ENCODE measurements at places on chromosomes 7 and 10.

- DNase-seq = no peak
Observed at GRCh38 chr7:42247301-42247700, 10.3 kb upstream of the GLI3 start.

GRCh38 chr10:114520453-114520852 is 116.2 kb upstream of the AFAP1L2 start:
- DNase-seq = no peak

- no peak for DNase-seq
Observed at GRCh38 chr10:73506491-73506890, 10.7 kb upstream of the PPP3CB start.

DNA sequence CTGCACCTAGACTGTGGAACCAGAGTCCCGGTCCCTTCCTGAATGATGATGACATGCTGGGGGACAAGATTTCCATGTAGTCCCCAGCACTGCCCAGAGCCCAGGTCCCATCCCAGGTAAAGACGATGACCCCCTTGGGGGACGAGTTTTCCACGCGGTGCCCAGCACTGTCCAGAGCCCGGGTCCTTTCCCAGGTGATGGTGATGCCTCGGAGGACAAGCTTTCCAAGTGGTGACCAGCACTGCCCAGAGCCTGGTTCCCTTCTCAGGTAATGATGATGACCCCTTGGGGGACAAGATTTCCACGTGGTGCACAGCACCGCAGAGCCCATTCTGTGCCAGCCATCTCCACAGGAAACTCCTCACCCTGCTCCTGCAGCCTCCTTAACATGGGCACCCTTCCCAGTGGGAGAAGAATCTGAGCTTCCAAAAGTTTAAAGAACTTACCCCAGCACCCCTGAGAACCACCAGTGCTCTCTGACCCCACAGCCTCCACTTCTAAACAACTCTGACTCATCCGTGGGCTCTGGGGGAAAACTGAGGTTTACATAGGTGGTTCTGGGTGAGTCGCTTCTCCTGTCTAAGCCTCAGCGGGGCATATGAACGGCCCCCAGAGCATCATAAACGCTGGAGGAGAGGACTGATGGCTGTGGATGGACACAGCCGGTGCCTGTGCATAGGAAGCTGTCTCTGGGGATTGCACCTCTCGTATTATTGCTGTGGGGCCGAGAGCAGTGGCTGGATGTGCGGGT is 233.2 kb downstream of the TCERG1L start:
- no peak for DNase-seq

GRCh38 chr7:13024121-13024674 is 336.8 kb downstream of the ARL4A start:
- no peak for DNase-seq

- no peak for DNase-seq
Observed at GRCh38 chr7:105444342-105444987, 55.7 kb upstream of the SRPK2 start.

DNA sequence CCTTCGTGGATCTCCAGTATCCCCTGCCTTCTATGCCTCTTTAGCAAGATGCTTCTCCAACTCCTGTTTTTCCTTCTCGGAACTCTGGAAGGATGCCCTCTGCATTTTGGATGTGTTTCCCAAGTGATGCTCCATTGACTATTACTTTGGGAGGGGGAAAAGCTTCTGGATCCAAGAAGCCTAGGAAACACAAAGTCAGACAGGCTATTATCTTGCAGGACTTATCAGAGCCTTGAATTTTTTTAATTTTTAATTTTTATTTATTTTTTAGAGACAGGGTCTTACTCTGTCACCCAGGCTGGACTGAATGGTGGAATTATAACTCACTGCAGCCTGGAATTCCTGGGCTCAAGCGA is 21.1 kb downstream of the TMEM270 start:
- DNase-seq = no peak

GRCh38 chr10:129421399-129422010 is 45.5 kb upstream of the MGMT start:
- DNase-seq = no peak

DNA sequence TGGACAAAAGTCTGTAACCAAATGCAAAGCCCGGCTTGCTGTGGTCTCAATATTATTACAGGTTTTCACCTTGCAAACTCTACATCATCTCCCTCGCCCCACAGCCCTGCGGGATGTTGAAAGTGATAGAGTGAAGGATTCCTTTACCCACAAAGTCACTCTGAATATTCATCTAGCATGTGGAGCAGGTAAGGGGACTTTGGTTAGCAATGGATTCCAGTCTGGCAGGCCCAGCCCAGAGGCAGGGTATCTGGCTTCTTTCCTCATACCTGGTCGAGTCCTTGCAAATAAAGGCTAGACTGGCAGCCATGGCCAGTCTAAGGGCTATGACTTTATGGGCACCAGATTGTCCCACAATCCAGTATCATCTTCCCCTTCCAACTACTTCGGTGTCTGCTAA is 3.2 kb downstream of the TAS2R40 start:
- DNase-seq = no peak

DNA sequence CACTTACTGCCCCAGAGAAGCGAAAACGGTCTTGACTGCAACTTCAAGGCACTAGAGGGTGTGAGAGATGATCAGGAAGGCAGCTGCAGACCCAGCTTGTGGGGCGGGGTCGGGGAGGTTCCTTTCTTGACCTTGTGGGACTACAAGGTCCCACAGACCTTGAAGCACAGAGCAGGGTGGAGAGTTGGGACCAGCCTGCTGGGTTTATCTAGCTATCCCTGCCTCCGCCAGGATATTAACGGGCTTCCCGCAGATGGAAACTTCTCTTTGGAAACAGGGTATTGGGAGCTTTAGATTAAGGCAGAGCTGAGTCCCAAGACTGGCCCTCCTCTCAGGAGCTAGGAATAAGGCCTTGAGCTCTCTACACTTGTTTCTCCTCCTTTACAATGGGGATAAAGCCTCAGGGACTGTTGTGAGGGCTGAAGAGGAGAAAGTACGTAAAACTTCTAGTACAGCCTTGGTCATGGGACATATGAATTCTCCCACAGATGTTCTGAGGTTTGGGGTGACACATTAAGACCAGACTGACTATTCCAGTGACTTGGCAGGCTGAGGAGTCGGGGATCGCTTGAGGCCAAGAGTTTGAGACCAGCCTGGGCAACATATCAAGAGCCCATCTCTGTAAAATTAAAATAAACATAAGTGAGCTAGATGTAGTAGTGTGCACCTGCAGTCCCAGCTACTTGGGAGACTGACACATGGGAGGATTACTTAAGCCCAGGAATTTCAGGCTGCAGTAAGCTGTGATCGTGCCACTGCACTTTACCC is 153.2 kb downstream of the CDH23 start:
- no peak for DNase-seq

DNA sequence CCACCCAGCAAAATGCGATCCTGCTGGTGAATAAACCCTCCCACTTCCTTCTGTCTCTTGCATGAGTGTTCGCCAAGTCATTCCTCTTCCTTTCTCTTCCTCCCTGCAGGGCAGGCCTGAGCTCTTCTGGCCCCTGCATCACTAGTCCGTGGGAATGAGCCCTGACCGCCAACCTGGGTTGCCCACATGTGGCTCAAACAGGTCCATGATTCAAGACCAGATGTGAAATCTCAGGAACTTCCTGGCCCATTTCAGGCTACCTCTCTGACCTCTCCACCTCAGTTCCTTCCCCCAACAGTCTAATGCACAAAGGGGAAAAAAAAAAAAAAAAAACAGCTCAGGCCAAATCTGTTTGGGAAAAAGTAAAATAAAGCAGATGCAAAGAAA is 5.4 kb upstream of the YWHAG start:
- DNase-seq = no peak

DNA sequence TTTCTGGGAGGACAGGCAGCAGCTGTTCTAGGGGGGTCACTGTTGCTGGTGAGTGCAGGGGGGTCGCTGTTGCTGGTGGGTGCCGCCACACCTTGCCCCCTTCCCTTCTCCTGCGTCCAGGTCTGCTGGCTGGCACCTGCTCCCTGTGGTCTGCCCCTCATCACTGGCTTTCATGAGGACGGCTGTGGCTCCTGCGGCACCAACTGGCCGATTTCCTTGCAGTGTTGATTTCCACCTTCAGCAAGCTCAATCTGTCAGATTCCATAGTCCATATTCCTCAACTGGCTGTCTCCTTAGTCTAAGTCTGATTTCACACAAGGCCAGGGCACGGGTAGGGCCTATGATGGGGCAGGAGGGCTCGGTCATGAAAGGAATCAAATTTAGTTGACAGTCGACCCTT is 23.4 kb upstream of the GRB10 start:
- no peak for DNase-seq

DNA sequence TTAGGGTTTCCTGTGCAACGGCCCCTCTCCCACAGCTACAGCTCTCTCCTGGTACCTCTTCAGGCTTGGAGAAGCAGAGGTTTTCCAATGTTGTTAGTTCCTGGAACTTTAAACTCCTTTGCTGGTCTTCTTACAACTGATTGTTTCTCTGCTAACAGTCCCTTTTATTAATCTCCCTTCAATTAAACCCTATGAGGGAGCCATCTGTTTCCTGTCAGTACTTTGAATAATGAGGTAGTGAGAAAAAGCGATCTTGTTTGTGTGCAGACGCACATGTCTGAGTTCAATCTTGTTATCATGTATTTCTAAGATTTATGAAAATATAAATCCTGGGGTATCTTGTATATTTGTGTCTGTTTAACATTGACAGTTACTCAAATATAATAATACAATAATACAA is 102.4 kb downstream of the MDFIC start:
- no peak for DNase-seq

DNA sequence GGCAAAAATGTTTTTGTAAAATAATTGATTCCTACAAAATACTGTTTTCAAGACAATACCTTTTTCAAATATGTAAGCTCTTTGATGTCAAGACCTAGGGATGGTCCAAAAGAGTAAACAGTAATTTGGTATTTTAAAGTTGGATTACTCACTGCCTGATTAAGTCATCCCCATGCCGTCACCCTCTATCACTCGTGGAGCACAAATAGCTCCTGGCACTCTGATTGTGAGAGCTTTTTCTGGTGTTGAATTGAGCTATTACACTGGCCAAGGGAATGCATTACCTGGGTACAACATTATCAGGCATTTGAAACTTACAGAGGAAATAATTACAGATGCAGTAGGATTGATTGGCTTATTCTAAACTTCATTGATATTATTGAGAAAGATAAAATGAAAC is 231.9 kb upstream of the GRM3 start:
- no peak for DNase-seq

DNA sequence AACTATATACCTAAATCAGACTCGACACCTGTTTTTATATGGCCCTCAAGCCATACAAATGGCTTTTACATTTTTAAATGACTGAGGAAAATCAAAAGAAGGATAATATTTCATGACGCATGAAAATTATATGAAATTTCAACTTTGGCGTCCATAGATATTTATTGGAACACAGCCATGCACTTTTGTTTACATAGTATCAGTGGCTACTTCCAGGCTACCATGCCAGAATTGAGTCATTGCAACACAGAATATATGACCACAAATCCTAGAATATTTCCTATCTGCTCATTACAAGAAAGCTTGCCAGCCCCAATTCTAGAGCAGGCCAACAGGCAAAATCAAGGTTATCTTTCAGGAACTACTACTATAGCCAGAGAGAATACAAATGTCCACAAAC is 29.3 kb downstream of the AFAP1L2 start:
- no peak for DNase-seq

- no peak for DNase-seq
Observed at GRCh38 chr10:129740532-129741279, 223.4 kb downstream of the EBF3 start.

DNA sequence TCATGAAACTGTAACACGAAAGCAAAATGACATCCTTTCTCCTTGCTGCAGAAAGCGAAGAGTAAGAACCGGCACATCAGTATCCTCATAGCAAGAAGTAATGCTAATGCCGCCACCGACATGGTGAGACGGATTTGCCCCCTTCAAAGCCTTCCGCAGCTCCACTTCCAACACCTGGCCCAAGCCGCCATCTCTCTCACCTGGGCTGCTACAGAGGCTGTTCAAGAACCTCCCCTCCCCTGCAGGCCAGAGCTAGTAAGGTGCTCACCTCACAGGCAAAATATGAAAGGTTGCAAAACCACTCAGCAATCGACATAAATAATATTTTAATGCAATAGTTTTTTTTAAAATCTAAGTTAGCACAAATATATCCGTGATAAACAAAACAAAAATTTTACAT is 123.9 kb upstream of the FRMD4A start:
- no peak for DNase-seq

GRCh38 chr7:39686261-39686924 is 63.0 kb downstream of the RALA start:
- DNase-seq = no peak

DNA sequence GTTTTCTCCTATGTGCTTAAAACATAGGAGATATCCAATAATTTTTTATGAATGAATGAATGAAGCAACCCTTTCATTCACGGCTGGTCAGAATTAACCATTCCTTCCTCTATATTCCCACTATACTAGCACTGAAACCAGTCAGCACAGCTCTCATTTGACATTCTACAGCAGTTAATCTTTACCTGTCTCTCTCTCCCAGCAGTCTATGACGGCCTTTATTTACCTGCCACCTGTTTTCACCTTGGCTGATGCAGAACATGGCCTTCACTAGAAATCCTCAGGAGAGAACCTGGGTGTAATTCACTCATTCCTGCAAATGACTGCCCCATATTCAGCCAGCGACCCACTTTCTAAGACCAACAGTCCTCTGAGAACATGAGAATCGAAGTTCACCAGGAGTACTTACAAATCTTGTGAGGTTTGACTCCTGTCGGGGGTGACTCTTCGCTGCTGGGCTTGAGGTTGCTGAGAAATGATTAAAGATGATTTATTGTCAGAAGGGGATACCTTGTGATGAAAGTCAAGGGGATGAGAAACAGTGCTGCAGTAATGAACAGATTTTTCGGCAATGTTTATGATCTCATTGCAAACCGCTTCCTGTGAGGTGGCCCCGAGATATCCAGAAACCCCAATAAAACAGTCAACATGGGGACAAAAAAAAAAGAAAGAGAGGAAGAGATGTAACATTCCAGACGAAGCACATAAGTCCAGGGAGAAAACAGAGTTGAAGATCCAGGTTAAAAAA is 30.9 kb upstream of the PDLIM1 start:
- DNase-seq = no peak

DNA sequence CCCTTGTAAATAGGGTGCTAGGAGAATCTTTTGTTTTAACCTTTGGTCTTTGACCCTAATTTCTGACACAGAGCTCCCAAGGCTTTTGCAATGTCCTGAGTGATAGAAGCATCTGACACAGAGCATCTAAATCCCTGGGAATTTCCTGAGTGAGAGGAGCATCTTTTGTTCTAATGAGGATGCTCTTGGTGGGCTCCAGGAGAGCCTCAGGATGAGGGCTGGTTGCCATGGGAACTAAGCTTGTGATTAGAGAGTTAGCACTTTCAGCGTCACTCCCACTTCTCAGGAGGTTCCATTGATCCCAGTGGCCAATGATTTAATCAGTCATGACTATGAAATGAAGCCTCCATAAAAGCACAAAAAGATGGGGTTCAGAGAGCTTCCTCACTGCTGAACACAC is 264.8 kb downstream of the KIF20B start:
- no peak for DNase-seq

GRCh38 chr10:17113346-17113745 is 16.3 kb downstream of the CUBN start:
- DNase-seq = no peak

GRCh38 chr7:77253151-77253550 is 53.5 kb upstream of the FGL2 start:
- no peak for DNase-seq

GRCh38 chr10:18157881-18158280 is 17.7 kb downstream of the CACNB2 start:
- no peak for DNase-seq

All from activated CD4-positive, alpha-beta T cell treated with anti-CD3 and anti-CD28 coated beads for 24 hours (primary cell).